ENCODE measurements at places on chromosomes 4 and X.

- DNase-seq = no peak
These were observed 203.5 kb upstream of the RPL34 start for GRCh38 chr4:108416831-108417230.

DNA sequence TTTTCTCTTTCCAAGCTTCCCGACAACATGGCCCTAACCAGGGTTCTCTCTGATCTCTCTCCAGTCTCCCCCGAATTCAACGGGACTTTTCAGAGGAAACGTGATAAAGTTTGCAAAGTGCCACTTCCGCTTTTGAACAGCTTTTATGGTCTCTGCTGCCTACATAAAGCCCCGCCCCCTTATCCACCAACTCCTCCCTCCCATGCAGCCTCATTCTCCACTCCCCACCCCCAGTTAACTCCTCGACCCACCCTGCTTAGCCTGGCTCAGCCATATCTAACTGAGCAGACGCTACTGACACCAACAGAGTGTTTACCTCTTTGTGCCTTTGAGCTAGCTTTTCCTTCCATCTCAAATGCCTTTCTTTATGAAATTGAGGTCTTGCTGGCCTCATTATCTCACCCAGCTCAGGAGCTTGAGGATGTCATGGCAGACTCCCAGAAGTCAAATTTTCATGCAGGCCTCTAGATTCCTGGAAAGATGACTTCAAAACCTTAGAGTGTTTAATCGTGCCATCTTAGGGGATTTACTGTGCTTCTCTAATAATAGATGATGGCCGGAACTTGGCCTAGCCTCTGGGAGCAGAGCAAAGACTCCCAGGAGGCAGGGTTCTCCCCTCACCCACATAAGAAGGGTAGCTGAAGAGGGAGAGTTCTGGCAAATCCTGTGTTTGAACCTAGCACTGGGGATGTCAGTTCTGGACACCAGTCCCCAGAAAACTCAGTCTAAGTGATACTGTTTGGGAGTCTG is 606.0 kb downstream of the BCOR start:
- DNase-seq = no peak

DNA sequence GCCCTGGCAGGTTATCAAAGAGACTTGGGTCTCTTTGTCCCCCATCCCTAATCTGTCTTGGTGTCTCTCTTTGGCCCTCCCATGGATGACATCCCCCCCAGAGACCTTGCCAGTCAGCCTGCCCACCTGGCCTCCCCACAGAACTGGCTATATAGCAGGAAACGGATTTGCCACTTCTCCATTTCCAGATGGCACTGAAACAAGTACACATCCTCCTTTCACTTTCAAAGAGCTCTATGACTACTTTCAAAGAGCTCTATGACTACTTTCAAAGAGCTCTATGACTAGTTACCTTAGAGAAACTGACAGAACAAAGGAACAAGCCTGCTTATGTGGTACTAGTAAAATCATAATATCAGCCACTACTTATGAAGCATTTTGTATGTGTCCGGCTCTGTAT is 175.3 kb downstream of the MAML3 start:
- no peak for DNase-seq

GRCh38 chrX:30039768-30040167 is 175.6 kb upstream of the MAGEB2 start:
- DNase-seq = peak; percentile 48

- peak; percentile 78 for DNase-seq
These were observed 59.0 kb downstream of the ING2 start for GRCh38 chr4:183563874-183564273.

DNA sequence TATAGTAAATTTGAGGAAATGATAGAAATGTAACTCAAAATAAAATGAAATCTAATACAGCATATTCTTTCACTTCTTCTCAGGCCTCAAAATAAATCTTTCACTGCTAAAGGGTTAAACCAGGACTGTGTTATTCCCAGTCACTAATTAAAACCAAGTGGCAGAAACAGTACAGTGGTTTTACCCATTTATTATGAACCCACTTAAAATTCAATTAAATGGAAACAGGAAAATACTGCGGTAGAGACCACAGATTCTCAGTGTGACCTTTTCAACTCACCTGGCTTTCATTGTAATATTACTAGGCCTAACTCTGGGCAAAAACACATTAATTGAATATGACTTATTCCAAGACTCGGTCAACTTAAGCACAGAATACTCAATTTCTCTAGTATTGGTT is 176.5 kb upstream of the DKK2 start:
- DNase-seq = no peak

DNA sequence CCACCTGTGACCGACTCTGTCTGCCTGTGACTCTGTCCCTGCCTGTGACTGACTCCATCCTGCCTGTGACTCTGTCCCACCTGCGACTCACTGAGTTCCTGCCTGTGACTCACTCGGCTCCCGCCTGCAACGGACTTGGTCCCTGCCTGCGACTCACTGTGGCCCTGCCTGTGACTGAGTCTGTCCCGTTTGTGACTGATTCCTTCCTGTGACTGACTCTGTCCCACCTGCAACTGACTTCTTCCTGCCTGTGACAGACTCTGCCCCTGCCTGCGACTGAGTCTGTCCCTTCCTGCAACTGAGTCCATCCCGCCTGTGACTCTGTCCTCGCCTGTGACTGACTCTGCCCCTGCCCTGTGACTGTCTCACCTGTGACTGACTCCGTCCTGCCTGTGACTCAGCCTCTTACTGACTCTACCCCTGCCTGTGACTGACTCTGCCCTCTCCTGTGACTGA is 9.6 kb upstream of the UVSSA start:
- DNase-seq = no peak

GRCh38 chr4:107977966-107978705 is 11.6 kb upstream of the HADH start:
- no peak for DNase-seq

GRCh38 chrX:41670112-41670511 is 18.7 kb upstream of the GPR34 start:
- DNase-seq = no peak

DNA sequence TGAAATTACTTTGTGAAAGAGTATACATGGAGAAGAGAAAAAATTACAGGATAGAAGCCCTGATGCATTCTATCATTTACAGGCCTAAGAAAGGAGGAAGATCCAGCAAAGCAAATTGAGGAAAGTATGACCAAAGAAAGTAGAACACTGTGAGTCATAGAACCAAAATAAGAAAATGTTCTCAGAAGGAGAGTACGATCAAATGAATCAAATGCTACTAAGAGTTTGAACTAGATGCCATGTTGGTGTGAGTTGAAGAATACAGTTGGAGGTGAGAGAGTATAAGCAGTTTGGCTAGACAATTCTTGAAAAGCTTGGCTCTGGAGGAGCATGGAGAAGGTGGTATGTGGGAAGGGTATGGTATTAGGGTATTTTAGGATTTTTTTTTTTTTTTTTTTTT is 161.8 kb downstream of the RPA4 start:
- DNase-seq = no peak

GRCh38 chr4:3402491-3403347 is 39.0 kb upstream of the HGFAC start:
- DNase-seq = peak; percentile 88

GRCh38 chr4:105472871-105473323 is 965 bp downstream of the PPA2 start:
- DNase-seq = no peak

DNA sequence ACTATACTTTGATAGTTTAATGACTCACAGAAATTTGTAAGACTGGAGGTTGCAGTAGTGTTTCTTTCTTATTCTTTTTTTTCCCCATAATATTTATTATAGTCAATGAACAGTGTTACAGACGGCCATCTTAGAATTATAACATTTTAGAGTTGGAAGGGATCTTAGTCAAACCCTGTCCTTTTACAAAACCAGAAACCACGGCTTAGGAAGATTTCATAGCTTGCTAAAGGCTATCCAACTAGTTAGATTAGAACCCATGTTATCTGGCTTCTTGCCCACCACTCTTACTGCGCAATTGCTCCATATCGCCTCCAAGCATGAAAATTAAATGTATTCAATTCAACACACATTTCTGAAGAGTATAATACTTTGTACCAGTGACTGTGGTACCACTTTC is 1.1 kb downstream of the XIAP start:
- no peak for DNase-seq

DNA sequence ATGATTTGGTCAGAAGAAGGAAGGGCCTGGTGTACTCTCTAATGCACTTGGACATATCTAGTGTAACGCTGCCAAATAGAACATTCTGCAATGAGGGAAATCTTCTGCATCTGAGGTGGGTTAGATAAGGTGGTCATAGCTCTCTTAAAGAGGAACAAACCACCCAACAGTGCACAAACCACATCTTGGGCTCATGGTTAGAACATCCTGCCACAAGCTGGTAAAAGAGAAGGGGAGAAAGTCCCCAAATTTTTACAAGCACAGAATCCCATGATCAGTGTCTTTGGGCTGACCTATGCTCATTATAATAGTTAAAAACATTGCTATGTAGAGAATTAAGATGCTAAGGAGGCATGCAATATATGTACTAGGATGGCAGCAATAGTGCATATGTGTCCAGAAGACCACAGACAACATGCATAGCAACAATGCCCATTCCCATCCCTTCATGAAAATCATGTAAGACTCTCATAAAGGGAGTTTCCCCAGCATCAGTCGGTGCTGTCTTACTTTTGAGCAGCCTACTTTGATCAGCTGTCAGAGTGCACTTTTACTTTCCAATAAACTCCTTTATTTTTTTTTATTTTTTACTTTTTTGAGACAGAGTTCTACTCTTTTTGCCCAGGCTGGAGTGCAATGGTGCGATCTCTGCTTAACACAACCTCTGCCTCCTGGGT is 99.7 kb upstream of the SLC7A11 start:
- DNase-seq = no peak
